Muscle of back (tissue), 13 donors: ENCODE measurements at places on chromosomes 12 and 14. TPM values are rescaled to one million over a fixed set of nuclear protein-coding genes. Genes with fewer than 3 reads are reported as not detected.

TSPAN11 gene
- 8.6 TPM for polyA plus RNA-seq

PTHLH gene
- polyA plus RNA-seq, result 1.4 TPM

RASSF8 gene
- 49.3 TPM for polyA plus RNA-seq

CLEC9A gene
- polyA plus RNA-seq, result 0.15 TPM

PIANP gene
- 4.4 TPM for polyA plus RNA-seq

SLC39A2 gene
- polyA plus RNA-seq, result 0.91 TPM

CLSTN3 gene
- polyA plus RNA-seq, result 19.0 TPM

DNA sequence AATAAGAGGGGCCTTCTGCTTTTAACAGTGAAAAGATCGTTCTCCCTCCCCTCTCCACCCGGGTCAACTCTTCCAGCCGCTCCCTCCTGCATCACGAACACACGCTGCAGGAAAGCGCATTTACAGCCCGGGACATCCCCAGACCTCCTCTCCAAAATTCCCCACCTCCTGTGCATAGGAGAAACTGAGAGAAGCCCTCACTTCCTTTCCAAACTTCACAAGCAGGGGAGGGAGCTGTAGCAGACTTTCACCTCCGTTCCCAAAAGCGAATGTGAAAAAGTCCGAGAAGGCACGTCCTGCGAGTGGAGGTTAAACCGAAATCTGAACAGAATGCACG lies 513 bp downstream of the BCAT1 start:
- peak; percentile 82 for DNase-seq

- no peak for DNase-seq
These were observed 21.9 kb upstream of the FSCB start for GRCh38 chr14:44529026-44529425.

DNA sequence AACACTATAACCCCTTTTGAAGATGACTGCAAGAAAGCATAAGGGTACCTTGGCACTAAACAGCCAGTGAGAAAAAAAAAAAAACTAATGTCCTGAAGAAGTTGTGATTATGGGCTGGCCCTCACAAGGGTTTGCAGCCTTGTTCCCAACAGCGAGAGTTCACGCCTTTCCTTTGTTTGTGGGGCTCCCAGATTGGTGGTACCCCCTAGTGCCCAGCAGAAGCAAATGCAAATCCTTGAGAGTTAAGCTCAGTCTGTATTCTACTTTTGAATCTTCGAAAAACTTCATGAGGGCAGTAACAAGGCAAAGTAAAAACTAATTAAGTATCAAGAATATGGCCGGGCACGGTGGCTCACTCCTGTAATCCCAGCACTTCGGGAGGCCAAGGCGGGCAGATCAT lies 238.9 kb upstream of the LMO3 start:
- no peak for DNase-seq

GRCh38 chr14:93765155-93765554 lies 23.1 kb downstream of the PRIMA1 start:
- no peak for DNase-seq

GRCh38 chr12:1881301-1881700 lies 37.2 kb downstream of the CACNA2D4 start:
- DNase-seq, result no peak

- no peak for DNase-seq
These were observed 210.8 kb upstream of the BTG1 start for GRCh38 chr12:92356425-92356824.

DNA sequence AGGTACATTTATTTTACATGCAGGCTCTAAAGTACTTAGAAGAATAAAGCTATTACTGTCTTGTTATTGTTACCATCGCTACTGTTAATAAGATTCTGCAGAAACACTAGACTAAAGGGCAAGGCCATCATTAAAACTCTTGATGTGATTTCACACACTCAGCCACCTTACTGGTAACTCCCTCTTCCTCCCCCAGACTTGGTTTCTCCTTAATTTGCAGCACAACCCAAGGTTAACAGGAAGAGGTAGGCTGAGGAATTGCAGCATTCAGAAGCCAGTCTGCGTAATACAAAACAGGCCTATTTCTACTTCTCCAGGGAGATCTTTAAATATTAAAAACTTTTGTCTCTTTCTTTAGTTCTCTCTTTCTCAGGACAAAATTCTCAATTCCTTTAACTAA lies 210.3 kb downstream of the BTG1 start:
- no peak for DNase-seq

- no peak for DNase-seq
These were observed 31.5 kb downstream of the EPS8 start for GRCh38 chr12:15757553-15758255.

DNA sequence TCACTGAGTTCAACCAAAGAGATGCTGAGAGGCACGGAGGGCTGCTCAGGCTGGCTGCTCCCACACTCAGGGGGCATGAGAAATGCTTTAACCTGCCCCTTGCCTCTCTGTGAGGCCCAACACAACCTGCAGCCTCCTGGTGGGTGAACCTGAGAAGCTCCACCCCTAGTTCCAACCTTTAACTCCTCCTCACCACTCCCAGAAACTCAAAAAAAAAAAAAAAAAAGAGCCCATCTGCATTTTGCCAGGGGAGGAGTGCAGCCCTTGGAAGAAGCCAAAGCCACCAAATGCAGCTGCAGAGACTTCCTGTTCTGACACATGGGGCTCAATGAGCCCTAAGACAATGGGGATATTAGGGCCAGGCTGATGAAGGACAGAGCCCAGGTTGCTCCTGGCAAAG lies 8.9 kb downstream of the KRT4 start:
- DNase-seq, result no peak

DNA sequence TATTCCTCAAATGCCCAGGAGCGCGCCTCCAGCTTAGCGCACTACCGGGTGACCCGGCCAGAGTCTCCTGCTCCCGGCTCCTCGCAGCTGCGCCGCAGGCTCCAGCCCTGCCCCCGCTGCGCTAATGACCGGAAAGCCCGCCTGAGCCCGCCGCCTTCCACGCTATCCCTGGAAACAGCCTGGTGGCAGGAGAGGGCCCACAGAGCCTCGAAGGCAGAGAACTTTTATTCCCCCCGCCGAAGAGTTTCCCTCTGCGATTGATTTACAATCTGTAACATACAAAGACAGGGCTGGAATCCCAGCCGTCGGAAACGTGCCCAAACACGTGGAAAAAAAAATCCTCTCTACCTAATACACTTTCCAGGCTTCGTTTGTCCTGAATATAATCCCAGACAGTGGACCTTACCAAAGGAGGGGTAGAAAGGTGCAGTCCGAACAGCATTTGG lies 1.5 kb downstream of the COL2A1 start:
- DNase-seq, result peak; percentile 84

GRCh38 chr12:105352052-105352451 lies 21.6 kb downstream of the C12orf75 start:
- DNase-seq, result no peak

- DNase-seq, result peak; percentile 61
These were observed 21.1 kb upstream of the KCNA5 start for GRCh38 chr12:5022465-5023061.
